ENCODE measurements at places on chromosomes 2 and 18.

DNA sequence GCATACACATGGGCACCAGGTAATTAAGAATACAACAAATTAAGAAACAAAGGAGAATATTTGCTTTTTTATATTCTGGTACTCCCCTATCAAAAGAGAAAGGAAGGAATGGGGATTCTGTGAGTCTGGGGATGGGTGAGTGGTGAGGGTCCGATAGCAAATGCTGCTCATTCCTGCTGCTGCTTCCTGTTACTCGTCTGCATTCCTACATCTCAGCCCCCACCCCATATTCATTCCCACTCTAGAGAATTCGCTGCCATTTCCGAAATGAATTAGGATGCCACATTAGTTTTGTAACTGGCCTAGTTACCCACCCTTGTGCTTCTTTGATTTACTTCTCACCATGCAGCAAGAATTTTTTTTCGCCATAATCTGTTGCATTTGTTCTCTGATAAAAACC is 1905.3 kb upstream of the PIK3C3 start:
- DNase-seq, result no peak

- no peak for DNase-seq
Observed at GRCh38 chr2:45714679-45715078, 63.2 kb downstream of the PRKCE start.

DNA sequence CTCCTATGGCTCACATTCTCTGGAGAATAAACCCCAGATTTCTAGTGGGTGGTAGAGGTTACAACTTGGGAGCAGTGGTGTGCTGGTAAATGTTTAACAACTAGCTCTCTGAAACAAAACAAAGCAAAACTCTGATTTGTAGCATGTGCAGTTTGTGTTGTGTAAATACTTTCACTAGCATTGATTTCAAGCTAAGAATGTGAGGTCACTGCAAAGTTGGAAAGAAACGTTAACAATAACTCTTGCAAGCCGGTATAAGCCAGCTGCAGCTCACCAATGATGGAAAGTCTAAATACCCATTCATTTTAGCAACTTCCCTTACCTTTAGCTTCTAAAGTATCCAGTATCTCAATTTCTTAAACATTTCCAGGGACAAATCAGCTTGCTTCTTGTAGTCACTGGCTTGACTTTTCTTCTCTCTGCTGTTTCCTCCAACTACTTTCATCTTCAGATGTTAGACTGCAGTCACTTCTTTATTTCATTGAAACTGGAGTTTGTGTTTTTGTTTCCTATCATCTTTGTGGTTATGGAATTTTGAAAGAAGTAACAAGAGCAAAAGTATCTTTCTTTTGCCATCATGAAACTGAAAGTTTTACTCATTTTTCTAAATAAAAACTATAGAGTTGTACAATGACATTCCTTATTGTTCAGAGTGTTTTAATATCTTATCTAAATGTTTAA is 140.2 kb downstream of the PLCL1 start:
- no peak for DNase-seq

GRCh38 chr2:144470334-144470733 is 49.6 kb downstream of the ZEB2 start:
- DNase-seq, result no peak

GRCh38 chr18:10141559-10141958 is 227.7 kb downstream of the VAPA start:
- no peak for DNase-seq

DNA sequence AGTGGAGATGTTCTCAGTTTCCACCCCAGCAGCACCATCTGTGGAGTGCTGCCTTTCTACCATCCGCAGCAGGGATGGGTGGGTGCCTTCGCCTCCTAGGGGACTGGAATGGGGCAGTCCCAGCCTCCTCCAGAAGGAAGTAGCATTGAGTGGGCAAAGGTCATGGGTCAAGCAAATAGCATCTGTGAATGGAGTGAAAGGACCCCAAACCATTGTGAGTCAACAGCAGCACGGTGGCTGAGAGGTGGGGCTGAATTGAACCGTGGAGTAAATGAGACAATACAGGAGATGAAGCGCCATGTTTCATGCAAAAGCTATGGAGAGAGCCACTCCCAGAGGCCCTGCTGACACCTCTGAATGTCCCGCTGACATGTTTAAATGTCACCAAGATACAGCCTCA is 9.7 kb downstream of the GPR55 start:
- DNase-seq, result no peak

DNA sequence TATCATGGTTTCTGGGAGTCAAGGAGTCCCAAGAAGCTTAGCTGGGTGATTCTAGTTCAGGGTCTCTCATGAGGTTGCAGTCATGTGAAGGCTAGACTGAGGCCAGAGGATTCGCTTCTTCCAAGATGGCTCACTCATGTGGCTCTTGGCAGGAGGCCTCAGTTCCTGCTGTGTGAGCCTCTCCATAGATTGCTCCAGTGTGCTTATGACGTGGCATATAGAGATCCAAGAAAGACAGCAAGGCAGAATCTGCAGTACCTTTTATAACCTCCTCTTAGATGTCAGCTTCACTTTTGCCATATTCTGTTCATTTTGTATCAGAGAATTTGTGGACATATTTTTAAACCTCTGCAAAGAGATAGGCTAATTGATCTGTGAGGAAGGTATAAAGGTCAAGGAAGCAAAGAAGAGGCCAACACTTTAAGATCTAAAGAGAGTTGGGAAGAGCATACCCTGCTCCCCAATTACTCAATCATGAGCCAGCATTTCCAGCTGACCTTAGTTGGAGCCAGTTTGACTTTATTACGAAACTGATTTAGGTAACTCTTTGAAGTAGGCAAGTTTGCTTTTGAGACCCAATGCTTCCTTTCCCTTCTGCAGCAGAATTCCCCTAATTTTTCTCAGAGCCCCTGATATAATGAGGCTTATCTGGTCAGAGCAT is 134.7 kb downstream of the EML6 start:
- DNase-seq, result no peak

DNA sequence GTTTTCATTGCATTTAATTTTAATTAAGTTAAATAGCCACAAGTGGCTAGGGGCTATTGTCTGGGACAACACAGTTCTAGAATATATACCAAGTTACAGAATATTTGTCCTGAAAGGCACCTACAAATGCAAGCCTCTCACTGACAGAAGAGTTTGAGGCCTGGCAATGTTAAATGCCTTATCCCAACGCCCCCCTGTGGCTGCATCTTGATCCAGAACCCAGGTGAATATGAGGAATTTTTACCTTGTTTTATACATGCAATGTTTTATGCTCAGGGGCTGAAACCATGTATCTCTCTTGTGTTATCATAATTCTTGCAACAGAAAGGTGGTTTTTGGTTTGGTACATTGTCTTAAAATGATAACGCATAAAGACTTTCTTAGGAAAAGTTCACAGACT is 71.8 kb upstream of the SEC11C start:
- DNase-seq, result no peak

DNA sequence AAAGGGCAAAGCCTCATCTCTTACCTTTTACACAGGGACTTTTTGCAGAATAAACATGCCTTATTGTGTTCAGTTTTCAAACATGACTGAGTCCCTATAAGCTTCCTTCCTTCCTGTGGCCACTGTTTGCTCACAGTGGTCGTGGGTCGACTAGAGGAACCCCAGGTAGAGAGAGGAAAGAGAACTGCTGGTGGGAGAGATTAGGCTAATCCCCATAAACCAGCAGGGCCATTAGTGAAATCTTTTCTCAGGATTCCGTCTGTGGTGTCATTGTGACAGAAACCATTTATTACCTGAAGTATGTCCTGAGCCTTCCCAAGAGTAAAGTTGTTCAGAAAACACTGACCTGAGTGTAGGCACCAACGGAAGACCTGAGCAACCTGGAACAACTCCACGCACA is 21.3 kb upstream of the BOD1L2 start:
- no peak for DNase-seq

GRCh38 chr2:26692897-26693849 is 651 bp downstream of the KCNK3 start:
- DNase-seq, result no peak

DNA sequence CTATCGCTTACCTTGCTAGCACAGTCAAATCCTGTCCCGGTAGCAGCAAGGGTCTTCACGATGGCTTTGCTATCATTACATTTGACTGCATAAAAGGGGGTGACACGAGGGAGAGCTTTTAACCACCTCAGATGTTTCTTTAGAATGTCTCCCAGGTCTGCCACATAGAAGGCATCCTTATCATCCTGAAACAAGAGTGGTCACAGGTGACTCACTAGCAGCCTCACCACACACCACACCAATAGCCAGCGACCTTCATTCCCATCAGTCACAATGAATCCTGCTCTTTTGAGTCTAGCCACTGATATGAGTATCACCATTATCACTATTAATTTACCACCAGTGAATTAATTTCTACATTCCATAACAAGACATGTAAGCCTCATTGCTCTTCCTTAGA is 3.7 kb downstream of the ODC1 start:
- no peak for DNase-seq

GRCh38 chr18:12315911-12316310 is 7.9 kb downstream of the TUBB6 start:
- no peak for DNase-seq

DNA sequence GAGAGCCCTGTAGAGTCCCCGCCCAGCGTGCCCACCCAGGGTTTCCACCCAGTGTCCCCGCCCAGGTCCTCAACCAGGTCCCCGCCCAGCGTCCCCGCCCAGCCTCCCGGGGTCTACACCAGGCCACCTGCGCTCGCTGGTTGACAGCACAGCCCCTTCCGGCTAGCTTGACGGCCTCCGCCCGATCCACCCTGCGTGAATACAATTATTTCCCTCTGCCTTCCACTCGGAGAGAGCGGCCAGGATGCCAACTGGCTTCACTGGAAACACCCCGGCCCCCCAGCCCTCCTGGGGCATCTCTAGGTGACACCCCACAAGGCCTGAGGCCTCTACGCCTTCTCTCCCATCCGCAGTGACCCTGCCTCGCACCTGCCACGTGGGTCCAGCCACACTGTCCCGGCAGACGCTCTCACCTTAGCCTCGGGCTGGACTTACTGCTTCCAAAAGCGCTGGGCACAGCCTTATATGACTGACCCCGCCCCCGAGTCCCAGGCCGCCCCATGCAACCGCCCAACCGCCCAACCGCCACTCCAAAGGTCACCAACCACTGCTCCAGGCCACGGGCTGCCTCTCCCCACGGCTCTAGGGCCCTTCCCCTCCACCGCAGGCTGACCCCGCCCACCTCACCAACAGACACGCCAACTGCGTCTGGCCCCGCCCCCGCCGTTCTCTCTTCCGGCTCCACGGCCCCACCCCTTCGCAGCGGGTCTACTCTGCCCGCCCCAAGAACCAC is 188.1 kb downstream of the LAMA1 start:
- no peak for DNase-seq

DNA sequence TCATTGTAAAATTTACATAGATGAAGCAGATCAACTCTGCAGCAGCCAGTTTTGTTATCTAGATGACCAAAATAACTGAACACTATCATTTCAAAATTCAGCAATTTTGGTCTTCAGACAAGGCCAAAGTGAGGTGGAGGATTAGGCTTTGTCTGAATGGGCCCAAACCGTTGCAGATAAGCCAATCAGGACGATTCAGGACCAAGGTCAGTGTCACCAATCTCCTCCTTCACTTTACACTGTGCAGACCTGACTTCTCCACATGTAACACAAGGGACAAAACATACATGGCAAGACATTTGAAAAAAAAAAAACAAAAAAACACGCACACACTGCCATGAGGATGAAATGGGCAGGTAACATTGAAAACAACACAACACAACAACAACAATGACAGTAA is 211.2 kb downstream of the NAPG start:
- DNase-seq, result no peak

GRCh38 chr2:118969734-118970395 is 27.9 kb downstream of the MARCO start:
- DNase-seq, result no peak

- no peak for DNase-seq
Observed at GRCh38 chr2:141062443-141062842, 1068.4 kb downstream of the LRP1B start.

DNA sequence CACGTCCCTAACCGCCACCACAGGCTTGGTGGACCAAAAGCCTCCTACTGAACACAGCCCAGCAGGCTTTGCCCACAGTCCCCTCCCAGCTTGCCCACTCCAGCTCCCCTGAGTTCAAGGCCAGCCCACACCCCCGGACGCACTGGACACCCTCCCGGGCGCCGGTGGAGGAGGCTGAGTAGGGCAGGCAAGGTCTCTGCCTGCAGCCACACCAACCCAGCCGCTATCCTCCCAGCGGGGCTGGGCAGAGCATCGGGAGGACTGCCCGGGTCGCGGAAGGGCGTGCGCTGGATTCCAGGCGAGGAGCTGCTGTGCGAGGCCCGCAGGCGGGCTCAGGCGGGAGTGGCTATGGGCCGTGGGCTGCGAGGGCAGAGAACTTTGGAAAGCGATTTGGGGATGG is 49.5 kb downstream of the PLEKHB2 start:
- DNase-seq, result no peak

DNA sequence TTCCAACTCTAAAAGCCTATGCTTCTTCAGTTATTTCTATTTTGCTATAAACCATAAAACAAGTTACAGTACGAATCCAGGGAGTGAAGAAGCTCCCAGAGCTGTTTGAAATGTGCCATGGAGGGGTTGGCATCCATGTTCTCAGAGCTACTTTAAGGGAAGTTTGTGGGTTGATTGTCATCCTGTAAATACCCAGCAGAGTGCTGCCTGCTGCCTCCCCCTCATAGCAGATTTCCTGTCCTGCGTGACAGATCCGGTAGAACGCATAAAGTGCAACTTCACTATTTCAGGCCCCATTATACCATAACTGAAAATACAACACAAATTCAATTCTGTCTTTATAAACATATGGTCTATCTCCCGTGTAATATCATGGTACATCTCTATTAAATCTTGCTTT is 114.4 kb downstream of the CTNNA2 start:
- no peak for DNase-seq

- DNase-seq, result no peak
Observed at GRCh38 chr2:200593905-200594304, 8.1 kb downstream of the AOX1 start.

DNA sequence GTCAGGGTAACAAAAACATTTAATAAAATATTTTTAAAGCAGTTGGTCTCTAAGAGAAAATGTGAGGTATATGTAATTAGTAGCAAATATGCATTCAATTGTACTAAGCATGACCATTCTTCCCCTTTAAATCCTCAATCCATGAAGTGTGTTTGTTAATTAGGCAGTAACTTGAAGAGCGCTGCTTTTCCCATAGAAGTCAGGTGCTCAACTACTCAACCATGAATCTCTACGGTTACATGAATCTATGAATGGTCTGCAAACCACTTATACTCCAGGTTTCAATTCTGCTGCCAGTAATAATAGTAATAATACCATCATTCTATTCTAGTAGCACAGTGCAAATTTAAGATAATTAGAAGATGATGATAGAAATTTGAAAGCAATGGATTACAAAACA is 55.8 kb downstream of the SLC8A1 start:
- no peak for DNase-seq
